ENCODE measurements at places on chromosomes 7 and 10.
A peak's percentile ranks its signal among the peaks of the same experiment; 100 is the strongest.

DNA sequence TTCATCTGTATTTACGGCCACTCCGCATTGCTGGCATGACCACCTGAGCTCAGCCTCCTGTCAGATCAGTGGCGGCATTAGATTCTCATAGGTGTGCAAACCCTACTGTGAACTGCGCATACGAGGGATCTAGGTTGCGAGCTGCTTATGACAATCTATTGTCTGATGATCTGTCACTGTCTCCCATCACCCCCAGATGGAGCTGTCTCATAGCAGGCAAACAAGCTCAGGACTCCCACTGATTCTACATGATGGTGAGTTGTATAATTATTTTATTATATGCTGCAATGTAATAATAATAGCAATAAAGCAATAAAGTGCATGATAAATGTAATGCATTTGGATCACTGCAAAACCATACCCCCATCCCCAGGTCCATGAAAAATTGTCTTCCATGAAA, 1172.9 kb upstream of the AUTS2 start:
- no peak for DNase-seq

DNA sequence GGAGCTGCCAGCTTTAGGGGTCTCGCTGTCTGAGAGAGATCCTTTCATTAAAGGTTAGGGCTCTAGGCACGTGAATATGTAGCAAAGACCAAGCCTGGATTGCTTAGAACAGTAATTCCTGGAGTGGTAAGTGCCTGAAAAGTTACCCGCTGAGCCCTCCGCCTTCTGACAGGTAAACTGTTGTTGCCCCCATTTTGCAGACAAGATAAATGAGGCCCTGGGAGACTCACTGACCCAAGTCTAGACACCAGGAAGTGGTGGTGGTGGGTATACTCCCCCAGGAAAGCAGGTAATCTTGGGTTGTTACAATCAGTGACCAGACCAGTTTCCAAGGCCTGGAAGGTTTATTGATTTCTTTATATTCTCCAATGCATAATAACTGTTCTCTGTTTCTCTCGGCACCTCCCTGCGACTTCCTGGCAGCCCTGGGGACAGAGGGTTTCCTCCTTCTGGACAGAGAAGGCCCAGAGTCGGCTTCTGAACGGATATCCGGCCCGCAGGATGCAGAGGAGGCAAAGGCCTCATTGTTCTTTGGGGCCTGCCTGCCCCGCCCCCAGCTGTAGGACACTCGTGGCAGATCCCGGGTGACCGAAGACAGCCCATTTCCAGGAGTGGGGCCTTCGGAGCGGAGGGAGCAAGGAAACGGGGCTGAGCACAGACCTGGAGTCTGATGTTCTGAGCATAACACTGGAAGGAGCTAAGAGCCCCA, 1.3 kb upstream of the GRK5 start:
- no peak for DNase-seq

DNA sequence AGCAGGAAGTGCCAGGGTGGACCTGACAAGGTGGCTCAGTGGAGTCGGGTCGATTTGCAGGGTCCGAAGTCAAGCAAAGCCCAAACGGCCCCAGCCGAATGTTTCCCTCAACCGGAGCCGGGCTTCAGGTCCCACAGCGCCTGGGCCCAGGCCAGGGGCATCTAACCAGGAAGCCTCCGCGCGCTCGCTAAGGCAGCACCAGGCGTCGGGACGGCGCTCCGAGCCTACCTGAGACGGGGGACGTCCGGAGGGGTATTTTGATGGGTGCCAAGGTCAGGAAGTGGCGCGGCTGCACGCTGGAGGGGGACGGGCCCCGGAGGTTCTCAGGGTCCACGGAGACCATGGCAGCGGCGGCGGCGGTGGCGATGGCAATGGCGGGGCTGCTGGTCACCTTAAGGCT, 51.5 kb downstream of the TCERG1L start:
- DNase-seq: no peak

GRCh38 chr7:132446666-132447278, 129.5 kb downstream of the PLXNA4 start:
- no peak for DNase-seq

DNA sequence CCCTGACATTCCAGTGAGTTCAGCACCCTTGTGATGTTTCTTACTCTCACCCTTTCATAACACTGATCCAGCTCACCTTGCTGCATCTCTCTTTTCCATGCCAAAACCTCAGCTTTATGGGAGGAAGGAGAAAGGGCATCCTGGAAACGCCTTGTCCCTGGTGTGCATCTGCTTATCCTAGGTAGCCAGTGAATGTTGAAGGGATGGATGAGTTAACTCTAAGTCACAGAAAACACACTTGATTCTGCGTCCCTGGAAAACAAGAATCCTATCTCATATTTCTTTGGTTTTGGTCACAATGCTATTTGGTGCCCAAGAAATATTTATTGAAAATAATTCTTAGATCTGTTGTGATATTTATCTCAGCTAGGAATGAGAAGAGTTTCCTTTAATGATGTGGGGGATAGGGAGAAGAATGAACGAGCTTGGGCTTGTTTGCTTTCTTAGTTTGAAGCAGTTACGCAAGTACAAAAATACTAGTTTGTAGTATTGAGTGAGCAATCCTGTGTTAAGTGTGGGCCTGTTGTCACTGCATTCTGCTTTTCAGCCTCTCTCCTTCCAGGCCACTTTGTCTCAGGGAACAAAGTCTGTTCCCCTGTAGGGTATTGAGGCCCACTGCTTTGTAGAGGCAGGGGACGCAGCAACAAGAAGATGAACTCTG, 126.5 kb downstream of the ARID5B start:
- no peak for DNase-seq

DNA sequence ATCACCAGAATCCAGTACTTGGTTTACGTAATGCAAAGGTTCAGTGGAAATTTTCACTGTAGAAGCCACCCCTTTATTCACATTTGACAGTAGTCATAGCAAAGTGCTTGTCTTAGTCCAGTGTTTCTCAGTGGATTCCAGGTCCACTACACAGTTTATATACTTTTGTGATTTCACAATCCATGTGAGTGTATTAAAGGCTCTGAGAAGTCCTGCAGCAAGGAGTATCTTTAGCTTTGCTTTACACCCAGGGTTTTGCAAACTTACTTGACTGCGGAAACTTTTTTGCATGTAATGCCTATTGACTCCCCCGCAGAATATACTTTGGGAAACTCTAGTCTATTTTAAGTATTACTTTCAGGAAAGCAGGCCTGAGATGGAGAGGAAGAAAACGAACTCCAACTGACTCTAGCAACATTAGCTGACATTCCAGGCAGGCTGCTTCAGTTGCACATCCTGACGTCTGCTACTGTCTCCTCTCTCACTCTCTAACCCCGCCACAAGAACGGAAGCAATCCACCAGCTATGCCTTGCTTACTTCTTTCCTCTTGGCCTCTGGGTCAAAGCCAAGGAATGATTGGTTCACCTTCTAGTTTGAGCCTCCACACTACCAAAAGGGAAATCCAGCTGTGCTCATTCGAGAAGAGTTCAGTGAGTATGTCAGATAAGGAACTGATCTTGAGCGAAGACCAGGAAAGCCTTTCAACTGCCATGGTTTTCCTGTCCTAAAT, 6.2 kb downstream of the PLXNA4 start:
- DNase-seq: no peak

DNA sequence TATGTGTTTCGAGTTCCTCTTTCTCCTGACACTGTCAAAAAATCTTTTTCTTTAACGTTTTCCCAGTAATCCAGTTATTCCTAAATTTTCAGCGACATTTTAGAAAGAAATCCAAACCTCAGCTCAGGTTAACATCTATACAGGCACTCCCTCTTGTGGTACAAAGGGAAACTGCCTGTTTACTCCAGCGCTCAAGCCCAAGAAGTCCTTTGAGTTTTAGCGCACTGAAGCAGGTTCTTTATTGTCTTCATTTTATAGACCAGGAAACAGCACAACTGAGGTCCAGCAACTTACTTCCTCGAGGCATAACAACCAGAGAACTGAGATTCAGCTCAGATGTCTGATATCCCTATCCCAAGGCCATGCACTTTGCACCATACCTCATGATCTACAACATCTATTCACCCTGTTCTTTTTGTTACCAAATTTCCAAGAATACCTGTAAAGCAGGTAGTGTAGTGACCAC, 287.2 kb upstream of the MKLN1 start:
- peak; percentile 51 for DNase-seq

DNA sequence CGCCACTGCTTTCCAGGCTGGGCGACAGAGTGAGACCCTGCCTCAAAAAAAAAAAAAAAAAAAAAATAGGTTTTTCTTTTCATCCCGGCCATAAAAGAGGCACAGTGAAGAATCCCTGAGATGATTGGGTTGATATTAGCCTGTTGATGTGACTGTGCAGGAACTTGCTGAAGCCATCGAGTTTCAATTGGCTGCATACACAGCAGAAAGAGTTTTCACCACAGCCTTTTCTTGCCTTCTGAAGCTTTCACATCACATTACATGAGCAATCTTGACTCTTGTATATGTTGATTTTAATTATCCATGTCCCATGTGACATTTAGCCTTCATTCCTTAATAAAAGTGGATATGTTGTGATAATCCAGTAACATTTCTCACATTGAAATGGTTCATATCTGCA, 14.9 kb upstream of the PLXDC2 start:
- DNase-seq: no peak

- DNase-seq: no peak
Observed at GRCh38 chr7:4245866-4246470, 436.1 kb upstream of the FOXK1 start.

- DNase-seq: peak; percentile 22
Observed at GRCh38 chr10:101941871-101942270, 98.3 kb upstream of the KCNIP2 start.

DNA sequence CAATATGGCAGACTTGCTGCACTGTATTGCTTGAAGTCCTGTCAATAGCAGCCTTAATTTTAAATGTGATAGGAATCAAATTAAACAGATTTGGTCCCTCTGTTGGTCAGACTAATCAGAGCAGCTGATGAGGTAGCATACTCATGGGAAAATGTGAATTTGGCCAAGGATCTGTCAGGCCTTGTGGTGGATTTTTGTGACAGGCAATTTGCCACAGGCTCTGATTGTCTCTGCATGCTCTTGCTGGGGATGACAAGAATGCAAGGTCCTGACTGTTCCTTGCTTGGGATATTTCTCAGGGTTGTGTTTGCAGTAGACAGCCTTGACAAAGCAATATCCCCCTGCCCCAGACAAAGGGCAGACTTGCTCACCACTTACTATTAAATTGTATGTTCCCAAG, 41.5 kb upstream of the GARS1 start:
- no peak for DNase-seq

DNA sequence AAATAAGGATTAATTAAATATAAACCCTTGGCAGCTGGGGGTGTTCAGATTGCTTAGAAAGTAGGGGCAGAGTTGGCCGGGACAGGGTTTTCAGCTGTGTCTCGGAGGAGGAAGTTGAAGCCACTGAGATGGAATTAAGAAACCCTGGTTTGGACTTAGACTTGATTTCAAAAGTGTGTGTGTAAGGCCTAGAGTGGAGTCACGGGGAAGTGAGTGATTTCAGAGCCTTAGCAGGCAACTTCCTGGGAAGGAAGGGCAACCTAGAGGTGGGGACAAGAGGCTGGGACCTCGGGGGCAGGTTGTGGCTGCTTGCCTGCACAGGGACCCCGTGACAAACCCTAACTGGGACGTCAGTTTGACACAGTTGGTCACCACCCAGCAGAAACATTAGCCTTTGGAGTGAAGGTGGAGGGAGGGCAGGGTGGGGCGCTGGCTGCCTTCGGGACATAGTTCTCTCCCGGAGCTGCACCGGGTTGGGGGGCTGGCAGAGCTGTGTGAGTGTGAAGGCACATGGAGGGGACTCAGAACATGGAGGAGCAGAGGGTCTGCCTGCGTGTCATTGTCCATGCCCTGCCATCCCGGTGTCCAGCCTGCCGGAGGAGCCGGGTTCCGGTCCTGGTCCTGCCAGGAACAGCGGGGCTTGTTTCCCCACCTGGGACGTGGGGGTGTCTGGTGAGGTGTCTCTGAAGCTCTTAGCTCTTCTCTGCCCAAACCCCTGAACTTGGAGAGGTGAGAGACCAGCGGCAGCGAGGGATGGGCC, 1.8 kb downstream of the BRI3 start:
- peak; percentile 48 for DNase-seq

- DNase-seq: no peak
Observed at GRCh38 chr7:155198196-155198892, 99.3 kb upstream of the INSIG1 start.

GRCh38 chr10:90958781-90959180, 37.9 kb upstream of the ANKRD1 start:
- DNase-seq: no peak

GRCh38 chr10:132456881-132457280, 59.9 kb downstream of the PWWP2B start:
- no peak for DNase-seq

DNA sequence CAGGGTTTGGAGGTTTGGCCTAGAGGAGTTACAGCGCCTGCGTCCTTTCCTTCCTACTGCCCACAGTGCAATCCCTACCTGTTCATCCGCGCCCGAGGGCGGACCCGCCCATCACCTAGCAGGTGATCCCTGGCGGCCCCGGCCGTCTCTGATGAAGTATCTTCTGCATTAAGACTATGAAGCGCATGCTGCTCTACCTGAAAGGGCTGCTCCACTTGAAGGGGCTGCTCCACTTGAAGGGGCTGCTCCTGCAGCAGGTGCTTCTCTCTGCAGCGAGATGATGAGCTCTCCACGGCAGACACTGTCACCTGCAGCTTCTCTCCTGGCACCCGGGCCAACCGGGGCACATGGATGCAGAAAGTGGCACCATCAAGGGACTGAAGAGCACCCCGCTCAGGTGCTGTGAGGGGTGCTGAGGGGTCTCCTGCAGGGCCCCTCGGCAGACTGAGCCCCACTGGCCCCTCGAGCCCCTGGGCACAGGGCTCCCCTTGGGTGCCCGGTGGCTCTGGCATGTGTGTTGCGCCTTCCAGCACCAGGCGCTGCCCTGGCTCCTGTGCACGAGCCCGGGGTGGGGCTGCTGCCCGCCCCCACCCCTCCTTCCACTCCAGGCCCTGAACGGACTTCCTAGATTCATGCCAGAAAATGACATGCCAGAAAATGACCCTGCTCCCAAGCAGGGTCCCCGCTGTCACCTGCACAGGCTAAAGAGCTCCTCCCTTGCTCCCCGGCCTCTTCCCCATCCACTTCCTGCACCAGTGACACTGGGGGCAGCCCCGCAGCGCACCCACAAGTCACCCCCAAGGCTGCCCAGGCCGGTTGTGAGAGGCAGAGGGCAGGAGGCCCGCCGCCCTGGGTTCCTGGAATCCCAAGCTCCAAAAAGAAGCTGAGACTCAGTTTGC, 29.4 kb downstream of the WDR86 start:
- DNase-seq: no peak

DNA sequence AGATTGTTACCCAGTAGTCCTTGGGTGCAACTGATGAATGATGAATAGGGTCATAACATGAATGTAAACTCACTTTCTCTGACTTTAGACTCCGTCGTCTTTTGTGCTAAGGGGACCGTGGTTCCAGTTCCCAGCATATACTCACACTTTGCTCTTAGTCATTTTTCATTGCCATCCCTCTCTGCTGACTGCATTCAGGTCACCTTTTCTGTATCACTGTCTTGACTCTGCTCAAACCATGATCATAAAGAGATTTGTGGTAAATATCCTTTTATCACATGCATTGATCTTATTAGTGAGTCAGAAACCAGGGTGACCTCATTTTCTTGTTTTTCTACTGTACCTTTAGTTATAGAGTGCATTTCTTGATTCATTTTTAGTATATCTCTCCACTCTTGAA, 141.1 kb upstream of the AGR3 start:
- no peak for DNase-seq
